ENCODE measurements at places on chromosomes 7 and 10.
A peak's percentile ranks its signal among the peaks of the same experiment; 100 is the strongest.

DNA sequence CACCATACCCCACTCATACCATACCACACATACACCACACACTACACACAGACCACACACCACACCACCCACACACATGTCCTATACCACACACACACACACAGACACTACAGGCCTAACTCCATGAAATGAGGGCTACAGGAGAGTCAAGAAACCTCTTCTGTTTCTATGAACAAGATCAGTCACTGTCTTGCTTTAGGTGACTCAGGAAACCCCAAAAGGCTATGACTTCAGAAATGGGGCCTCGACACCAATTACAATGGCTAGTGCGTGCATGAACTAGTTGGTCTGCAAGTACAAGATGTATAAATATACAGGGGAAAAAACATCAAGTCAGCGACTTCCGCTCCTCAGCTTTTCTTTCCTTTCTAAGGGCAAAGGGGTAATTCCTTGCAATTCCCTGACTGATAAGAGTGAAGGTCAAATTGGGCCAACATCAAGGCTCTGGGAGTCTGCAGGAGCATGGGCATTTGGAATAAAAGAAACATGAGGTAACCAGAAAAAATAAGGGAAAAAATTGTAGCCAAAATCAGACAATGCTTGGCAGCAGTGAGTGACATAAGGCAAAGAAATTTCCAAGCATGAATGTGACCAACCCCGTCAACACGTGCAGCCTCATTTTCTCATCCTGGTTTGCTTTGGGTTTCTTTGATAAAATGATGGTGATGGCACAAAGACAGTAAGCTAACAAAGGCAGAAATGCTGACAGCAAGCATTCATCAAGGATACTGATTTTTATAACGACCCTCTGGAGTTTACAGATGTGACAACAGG is 1.5 kb downstream of the PKD1L1 start:
- DNase-seq, result no peak

DNA sequence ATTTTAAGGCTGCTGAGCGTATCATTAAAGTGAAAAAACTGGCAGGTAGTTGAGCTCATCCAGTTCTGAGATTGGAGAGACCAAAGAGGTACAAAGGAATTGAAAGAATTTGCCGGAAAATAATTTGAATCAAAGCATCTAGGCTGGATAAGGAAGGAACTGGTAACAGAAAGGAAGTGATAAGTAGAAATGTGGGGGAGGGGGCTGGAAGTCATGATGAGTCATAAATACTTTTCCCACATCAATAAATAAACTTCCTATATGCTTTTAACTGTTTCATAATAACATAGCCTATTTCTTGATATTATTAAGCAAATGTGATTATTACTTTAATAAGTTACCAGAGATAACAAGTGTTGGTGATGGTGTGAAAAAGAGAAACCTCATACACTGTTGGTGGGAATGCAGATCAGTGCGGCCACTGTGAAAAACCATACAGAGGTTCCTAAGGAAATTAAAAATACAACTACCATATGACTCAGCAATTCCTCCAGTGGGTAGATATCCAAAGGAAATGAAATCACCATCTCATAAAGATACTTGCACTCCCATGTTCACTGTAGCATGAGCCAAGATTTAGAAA is 27.0 kb downstream of the ZNF438 start:
- DNase-seq, result peak; percentile 45

GRCh38 chr10:130218936-130219335 is 82.7 kb downstream of the GLRX3 start:
- no peak for DNase-seq

- DNase-seq, result no peak
Observed at GRCh38 chr10:69842882-69843281, 41.2 kb downstream of the COL13A1 start.

DNA sequence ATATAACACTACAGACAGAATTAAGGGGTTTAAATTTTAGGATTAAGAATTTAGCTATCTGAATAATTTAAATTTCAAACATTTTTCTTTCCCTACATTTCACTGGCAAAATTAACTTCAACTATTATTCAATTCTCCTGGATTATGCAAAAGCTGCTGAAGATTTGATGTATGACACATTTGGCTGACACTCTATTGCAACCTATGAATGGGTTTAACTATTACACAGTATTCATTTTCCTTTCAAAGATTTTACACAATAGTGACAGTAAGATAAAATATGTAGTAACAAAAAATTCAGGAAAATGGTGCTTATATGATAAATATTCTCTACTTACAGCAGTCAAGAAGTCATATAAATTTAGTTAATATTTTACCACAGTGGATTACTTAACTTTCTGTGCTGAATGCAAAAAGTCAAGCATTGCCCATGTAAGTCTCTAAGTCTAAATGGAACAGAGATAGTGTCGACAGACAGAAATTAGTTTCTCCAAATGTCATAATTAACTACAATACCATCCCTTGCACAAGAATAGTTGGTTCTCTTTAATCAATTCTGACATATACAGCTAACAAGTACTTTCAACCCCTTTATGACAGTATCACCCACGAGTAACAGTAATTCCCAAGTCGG is 194.1 kb upstream of the FRMD4A start:
- no peak for DNase-seq
